ENCODE measurements at places on chromosomes 7 and 10.
A peak's percentile ranks its signal among the peaks of the same experiment; 100 is the strongest.

DNA sequence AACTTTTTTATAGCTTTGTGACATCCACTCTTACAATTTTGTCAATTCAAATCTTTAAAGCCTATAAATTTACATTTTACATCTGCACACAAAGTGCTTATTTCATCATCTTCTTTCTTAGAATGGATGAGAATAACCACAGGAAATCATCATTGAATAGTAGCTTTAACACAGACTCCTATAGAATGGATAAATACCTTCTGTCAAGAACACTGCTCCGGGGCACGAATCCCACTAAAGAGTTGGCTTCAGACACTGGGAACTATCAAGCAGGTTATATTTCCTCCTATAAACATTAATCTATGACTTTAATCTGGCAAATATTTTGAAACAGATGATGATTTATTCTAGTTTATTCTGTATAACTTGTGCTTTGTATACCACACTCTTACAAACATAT, 269.7 kb upstream of the TPK1 start:
- DNase-seq = no peak

DNA sequence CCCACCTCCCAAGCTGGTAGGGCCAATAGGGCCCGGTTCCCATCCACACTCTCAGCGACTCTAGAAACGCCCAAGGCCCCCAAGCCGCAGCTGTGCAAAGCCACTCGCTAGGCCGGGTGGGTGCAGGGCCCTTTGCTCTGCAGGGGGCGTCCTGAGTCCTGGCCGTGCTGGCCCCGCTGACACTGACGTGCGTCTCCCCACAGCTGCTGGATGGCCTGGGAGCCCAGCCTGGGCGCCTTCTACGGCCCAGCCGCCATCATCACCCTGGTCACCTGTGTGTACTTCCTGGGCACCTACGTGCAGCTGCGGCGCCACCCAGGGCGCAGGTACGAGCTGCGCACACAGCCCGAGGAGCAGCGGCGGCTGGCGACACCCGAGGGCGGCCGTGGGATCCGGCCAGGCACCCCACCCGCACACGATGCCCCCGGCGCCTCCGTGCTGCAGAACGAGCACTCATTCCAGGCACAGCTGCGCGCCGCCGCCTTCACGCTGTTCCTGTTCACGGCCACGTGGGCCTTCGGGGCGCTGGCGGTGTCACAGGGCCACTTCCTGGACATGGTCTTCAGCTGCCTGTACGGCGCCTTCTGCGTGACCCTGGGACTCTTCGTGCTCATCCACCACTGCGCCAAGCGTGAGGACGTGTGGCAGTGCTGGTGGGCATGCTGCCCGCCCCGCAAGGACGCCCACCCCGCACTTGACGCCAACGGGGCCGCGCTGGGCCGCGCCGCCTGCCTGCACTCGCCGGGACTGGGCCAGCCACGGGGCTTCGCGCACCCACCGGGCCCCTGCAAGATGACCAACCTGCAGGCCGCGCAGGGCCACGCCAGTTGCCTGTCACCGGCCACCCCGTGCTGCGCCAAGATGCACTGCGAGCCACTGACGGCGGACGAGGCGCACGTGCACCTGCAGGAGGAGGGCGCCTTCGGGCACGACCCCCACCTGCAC, 31.6 kb upstream of the KNDC1 start:
- no peak for DNase-seq

GRCh38 chr7:142516038-142516501, 233.2 kb upstream of the PRSS1 start:
- DNase-seq = peak; percentile 72

DNA sequence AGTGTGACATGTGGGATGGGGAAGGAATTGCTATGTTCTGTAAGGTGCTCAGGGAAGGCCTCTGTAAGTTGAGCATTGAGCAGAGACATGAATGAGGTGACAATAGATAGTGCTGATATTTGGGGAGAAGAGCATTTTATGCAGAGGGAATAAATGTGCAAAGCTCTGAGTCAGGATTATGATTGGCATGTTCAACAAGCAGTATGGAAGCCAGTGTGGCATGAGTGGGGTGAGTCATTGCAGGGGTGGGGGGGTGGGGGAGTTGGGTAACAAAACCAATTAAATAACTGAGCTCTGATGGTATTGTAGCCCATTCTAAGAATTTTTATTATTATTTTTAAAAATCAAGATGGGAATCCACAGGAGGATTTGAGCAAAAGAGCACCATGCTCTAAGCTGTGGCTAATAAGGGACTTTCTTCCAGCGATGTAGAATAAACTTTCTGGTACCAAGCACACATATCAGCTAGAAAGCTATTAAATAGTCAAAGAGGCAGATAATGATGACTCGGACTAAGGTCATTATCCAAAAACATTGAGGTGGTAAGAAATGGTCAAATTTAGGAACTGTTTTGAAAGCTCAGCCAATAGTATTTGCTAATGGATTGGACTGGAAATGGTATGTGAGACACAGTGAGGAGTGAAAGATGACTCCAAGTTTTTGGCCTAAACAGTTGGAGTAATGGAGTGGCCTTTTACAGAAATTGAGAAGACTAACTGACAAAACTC, 96.4 kb downstream of the PRKG1 start:
- peak; percentile 55 for DNase-seq

DNA sequence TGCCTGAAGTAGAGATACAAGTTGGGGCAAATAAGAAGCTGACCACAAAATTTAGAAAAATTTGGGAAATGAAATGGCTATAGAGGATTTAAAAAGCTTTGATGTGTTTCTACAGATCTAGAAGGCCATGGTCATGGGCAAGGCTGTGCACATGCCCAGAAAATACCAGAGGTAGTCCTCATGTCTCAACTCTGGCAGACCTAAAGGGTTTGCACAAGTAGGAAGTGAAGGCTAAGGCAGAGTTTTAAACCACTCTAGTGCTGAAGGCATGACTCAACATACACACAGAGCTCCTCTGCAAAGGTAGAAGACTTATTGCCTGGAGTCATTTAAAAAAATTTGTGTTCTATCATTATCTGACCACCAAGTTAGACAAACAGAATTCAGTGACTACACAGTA, 364.6 kb downstream of the CCSER2 start:
- DNase-seq = no peak

- DNase-seq = no peak
Measured at GRCh38 chr7:158406364-158406763, 181.3 kb downstream of the PTPRN2 start.

- no peak for DNase-seq
Measured at GRCh38 chr7:166338-167060, 25.9 kb upstream of the FAM20C start.

DNA sequence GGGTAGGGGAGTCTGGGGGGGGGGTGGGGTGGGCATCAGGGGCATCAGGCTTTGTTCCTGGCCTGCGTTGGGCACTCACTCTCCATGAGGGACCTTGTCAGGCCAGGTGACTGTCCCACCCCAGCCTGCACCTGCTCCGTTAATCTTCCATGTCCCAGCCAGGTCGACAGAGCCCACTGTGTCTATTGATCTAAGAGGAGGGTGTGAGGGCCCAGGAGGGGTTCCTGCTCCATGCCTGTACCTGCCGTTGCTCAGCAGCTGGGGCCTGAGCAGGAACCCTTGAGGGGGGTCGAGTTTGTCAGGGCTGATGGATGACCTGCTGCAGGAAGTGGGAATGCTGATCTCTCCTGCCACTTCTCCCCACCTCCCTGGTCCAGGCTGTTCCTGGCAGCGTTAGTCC, 18.6 kb downstream of the NEUROG3 start:
- no peak for DNase-seq

GRCh38 chr10:28137907-28138880, 139.3 kb upstream of the ODAD2 start:
- peak; percentile 59 for DNase-seq

DNA sequence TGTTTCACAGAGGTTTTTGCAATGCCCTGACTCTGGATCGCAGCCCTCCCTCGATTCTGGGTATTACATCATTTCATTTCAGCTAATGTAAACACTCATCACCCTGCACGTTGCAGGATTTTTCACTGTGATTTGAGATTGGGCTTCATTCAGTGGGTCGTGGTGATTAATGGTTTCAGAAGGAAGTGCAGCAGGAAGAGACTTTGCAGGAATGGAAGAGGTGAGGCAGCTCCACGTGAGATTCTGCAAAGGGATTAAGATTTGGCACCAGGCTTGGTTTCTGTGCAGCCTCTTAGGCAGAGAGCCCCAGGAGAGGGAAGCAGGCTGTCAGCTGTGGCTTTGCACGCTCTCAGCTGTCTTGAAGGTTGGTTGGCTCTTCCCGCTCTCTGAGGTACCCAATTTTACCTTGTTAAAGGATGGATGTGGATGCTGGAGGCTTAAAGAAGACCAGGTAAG, 95.2 kb downstream of the PLCE1 start:
- DNase-seq = peak; percentile 70

DNA sequence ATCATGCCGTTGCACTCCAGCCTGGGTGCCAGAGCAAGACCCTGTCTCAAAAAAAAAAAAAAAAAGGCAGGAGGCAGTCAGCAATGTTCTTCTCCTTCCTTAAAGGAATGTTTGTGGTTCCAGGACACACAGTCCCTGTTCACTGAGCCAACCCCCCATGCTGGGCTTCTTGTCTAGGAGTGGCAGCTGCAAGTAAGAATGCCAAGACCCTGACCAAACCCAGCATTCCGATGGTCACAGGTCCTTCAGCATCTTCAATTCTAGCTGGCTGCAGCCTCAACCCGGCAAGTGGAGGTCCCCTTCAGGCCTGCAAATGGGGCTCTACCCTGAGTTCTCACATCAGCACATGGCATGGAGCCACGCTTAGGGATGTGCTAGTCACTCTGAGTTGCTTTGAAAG, 38.2 kb upstream of the CUX1 start:
- DNase-seq = no peak

- no peak for DNase-seq
Measured at GRCh38 chr7:93350338-93350737, 118.2 kb downstream of the VPS50 start.

DNA sequence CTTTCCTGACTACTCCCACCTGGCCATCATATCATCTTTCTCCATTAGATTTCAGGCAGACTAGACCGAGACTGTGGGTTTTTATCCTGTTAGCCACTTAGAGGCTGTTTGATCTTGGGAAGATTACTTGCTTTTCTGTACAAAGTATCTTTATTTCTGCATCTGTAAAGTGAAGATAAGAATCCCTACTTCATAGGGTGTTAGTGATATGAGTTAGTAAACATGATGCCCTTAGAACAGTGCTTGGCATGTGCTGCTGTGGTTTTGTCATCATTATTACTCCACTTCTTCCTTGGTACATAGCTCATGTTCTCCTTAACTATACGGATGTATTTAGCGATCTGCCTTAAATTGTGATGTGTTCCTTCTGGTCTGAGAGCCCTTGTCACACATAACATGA, 165.2 kb downstream of the AUTS2 start:
- no peak for DNase-seq

DNA sequence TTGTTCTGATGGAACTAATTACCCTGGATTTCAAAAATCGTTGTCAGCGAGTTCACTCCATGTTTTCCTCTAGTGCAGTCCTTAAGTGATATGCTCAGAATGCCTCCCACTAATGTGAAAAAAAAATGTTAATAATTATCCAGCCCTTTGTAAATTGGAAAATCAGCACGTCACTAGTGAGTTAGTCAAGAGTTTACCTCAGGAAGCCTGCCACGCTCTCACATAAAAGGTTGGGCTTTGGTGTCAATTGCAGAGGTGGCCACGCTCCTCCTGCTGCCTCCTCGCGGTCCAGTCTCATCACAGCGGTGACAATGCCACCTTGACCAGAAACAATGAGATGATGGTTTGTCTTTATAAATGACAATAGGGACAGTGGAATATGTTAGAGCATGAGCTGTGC, 22.5 kb downstream of the UPP1 start:
- no peak for DNase-seq

GRCh38 chr10:17353568-17354300, 100.7 kb downstream of the ST8SIA6 start:
- DNase-seq = peak; percentile 6

- peak; percentile 81 for DNase-seq
Measured at GRCh38 chr7:81501220-81501619, 268.6 kb downstream of the HGF start.

DNA sequence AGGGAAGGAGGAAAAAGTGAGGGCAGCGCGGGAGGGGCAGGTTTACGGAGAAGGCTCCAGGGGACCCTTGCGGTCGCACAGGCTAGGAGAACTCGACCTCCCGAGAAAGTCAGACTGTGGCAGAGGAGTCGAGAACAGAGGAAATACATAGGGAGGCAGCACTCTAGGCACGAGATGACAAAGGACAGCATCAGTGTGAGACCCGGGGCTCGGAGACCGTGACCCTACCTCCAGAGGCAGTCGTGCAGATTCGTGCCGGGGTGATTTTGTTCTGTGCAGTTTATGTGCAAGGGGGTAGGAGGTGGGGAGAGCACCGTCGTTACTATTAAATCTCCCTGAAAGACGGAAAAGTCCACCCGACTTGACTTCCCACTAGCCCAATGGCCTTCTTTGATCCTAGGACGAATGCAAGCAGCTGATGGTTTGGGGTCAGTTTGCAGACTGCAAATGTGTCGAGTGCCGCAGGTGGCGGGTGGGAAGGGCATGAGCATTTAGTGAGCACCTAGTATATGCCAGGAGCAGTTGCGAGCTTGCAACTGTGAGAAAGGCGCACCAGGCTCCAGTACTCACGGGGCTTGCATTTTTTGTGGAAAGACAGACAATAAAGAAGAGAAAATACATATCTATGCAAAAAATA, 674 bp upstream of the OSBPL3 start:
- peak; percentile 30 for DNase-seq

DNA sequence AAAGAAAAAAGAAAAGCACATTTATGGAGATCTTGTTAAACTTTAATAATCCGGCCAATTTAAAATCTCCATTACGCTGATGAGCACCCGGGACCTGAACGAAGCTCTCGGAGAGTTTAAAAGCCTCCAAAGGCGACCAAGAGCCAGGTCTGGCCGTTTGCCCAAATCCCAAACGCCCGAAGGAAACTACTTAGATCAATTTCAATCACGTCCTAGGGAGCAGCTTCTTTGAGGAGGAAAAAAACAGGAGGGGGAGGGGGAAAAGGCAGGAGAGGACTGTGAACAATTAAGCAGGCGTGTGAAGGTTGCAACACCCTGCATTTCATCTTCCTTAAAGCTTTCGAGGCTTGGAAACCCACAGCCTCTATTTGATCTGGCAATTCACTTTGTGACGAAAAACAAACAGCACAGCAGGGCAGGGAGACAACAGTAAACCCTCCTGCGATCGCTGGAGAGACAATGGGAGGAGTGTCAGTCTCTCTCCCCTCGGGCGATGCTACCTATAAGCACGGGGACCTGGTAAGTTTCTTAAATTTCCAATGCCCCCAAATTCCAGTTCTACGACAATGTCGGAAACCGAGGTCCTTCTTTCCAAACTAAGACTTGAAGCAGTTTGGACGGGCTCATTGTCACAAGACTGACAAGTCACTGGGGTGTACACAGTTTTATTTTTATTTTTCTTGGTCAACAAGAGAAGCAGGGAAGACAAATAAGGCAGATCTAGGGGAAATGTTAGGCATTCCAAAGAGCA, 1.2 kb downstream of the KLF6 start:
- DNase-seq = peak; percentile 61

All from IMR-90 (cell line).